ENCODE measurements at places on chromosomes 13 and 19. TPM values are rescaled to one million over a fixed set of nuclear protein-coding genes. Genes with fewer than 3 reads are reported as not detected.

DNA sequence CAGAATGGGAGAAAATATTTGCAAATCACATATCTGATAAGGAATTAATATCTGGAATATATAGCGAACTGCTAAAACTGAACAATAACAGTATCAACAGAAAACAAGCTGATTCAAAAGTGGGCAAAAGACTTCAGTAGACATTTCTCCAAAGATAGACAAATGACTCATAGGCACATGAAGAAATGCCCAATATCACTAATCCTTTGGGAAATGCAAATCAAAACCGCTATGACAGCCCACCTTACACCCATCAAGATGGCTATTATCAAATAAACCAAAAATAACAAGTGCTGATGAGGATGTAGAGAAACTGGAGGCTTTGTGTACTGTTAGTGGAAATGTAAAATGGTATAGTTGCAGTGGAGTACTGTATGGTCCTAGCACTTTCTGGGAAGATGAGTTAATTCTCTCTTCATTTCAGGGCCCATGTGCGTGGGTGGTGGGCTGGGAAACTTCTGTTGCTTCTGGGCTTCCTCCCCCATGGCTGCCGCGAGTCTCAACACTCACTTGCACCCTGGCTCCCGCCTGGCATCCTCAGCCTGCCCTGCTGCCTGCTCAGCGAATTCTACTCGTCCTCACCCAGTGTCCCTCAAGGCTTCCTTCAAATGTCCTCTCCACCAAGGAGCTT is 12.4 kb upstream of the GJA3 start:
- no peak for DNase-seq

The KLK4 gene
- total RNA-seq, result not detected

The DHPS gene
- 100 TPM for total RNA-seq

GRCh38 chr13:38759390-38759789 is 72.5 kb downstream of the FREM2 start:
- no peak for DNase-seq

The IFNL1 gene
- not detected for total RNA-seq

GRCh38 chr13:33109271-33109697 is 93.1 kb downstream of the KL start:
- no peak for DNase-seq

DNA sequence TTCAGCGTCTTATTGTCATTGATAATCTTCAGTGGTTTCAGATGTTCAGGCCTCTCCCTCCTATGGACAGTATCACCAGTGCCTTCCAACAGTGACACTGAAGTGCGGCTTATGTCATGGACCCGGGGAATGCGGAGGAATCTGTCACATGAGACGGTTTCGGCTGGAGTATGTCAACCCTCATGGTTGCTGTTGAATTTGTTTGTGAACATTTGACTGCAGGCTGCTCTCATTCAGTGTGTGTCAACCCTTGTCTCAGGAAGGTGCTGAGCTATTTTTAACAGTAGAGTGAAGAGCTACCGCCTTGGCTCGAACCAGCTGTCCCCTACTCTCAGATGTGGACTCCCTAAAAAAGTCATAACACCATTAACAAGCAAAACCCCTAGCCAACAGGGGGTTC is 138.8 kb upstream of the RNF113B start:
- DNase-seq, result no peak

GRCh38 chr19:46950526-46951170 is 69.0 kb upstream of the NPAS1 start:
- no peak for DNase-seq

The TBC1D4 gene
- total RNA-seq, result 27.8 TPM

- no peak for DNase-seq
These were observed 327.5 kb upstream of the DACH1 start for GRCh38 chr13:72194523-72194922.

GRCh38 chr13:112690283-112690929 is 568 bp downstream of the ATP11A start:
- DNase-seq, result no peak

DNA sequence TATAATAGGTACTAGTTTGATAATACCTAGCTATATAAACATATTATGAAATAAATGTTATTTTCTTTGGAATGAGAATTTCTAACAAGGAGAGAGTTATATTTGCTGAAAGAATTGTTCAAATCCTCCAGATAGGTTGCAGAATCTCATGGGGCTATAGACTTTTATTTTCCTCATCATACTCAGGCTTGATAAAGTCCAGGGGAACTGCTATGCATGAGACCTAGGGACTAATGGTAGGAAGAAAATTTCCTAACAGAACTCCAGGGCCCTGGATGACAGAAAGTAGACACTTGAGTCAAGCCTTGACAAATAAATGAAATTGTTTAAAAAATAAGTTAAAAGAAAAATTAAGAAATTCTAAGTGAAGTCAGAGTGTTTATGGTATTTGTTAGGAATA is 138.5 kb upstream of the DACH1 start:
- DNase-seq, result no peak

The NALCN gene
- total RNA-seq, result 78.9 TPM

DNA sequence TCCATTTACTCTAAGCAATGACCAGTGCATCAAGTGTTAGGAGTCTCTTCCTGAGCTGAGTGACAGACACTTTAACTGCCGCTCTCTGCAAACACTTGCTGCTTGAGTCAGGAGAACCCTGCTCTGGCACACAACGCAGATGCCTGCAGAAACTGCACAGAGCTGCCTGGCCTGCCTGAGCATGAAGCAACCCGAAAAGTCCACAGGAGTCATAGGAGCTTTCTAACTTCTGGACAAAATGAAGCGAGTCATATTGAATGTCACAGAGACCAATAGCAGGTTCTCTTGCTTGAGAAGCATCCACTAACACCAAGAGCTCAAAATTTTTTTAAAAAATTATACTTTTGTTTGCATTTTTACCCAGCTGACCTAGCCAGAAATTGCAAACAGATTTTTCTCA is 232.4 kb downstream of the LHFPL6 start:
- no peak for DNase-seq

- DNase-seq, result no peak
These were observed 24.4 kb downstream of the SPATA13 start for GRCh38 chr13:24184882-24185281.

DNA sequence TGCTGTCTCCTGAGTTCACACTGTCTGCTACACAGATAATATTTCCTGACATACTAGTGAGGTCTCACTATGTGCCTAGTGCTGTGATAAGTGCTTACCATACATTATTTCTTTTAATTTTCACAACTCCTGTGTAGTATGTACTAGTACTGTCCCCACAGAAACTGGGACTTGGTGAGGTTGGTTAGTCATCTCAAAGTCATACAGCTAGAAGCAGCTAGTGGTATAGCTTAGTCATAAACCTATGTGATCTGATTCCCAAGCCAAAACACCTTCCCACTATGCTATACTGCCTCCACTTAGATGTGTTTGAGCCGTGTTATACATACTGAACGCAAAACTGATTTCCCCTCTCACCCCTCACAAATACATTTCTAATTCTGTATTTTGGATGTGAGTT is 10.5 kb downstream of the MTMR6 start:
- no peak for DNase-seq

- DNase-seq, result no peak
These were observed 484.6 kb downstream of the TSHZ3 start for GRCh38 chr19:30864391-30865215.

DNA sequence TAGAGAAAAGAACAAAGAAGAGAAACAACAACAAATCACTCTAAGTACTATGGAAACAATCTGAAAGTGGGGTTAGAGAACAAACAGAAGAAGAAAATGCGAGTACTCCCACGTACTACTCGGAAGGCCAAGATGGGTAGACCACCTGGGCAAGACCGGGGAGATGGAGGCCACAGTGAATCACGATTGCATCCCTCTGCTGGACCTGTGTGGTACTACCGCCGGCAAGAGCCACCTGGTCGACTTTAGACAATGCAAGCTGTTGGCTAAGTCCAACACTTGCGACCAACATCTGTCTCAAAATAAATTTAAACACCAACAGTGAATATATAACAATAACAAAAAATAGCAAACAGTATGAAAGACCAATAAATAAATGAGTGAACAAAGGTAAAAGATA is 45.5 kb upstream of the ZNF91 start:
- DNase-seq, result no peak

- no peak for DNase-seq
These were observed 50.3 kb upstream of the VSTM2B start for GRCh38 chr19:29475469-29475868.

The CD33 gene
- 1.7 TPM for total RNA-seq

DNA sequence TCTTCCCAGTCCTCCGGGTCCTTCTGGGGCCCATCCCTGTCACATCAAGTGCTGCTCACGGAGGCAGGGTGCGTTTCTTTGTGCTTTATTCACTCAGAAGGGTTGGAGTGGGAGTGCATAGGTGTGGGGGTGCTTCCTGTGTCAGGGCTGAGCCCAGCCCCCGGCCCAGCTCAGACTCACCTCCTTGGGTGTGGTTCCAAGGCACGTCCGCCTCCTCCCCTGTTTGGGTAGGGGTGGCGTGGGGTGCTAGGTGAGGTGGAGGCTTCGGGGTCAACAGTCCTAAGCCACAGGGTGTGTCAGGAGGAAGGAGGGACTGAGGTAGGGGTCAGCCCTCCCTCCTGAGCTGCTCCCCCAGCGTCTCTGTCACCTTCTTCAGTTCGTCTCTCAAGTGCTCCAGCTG is 3.1 kb downstream of the CCER2 start:
- DNase-seq, result no peak

The EFNA2 gene
- 2.0 TPM for total RNA-seq

The KLK12 gene
- total RNA-seq, result not detected

- no peak for DNase-seq
These were observed 4.2 kb upstream of the PLAUR start for GRCh38 chr19:43674183-43674582.

GRCh38 chr19:54339646-54340358 is 840 bp upstream of the LILRA4 start:
- no peak for DNase-seq

DNA sequence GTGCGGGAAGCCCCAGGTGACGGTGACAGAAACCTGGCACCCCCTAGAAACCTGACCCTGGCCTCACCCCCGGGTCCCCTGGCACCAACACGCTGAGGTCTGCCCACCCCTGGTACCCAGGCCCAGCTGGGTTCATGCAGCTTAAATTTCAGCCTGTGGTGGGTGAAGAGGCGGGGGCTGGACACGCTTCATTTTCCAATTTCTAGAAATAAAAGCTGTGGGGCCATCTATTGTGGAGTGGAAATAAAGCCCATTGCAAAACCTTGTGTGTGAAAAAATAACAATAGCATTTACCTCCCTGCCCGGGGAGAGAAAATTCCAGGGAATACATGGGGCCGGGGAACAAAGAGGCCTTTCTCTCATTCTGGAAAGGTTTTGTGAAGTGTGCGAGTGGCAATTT is 7.5 kb upstream of the FUT5 start:
- DNase-seq, result no peak

GRCh38 chr13:52048516-52048915 is 24.0 kb downstream of the UTP14C start:
- no peak for DNase-seq

DNA sequence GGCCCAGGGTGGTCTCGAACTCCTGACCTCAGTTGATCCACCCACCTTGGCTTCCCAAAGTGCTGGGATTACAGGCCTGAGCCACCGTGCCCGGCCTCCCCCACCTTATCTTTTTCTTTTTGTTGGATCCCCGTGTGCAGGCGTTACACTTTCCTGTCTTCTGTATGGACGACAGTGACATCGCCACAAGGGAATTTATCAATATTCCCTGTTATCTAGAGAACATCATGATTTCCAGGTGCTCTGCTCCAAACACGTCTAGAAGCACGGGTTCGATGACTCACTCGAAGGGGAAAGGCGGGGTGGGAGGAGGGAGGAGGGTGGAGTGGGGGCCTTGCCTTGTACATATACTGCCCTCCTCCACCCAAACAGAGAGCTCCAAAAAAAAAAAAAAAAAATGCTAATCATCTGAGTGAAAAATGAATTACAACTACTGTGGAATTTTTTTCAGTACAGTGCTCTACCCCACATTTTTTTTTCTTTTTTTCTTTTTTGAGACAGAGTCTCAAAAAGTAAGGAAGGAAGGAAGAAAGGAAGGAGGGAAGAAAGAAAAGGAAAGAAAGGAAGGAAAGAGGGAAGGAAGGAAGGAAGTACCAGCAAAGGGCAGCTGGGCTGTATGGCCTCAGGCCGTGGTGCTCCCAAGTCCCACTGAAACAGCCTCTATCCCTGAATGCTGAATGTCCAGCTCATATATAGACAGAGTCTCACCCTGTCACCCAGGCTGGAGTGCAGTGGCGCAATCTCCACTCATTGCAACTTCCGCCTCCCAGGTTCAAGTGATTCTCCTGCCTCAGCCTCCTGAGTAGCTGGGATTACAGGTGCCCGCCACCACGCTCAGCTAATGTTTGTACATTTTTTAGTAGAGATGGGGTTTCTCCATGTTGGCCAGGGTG is 36.8 kb downstream of the INSR start:
- DNase-seq, result no peak

GRCh38 chr13:105059786-105060185 is 1475.7 kb downstream of the EFNB2 start:
- DNase-seq, result no peak

The RCBTB2 gene
- total RNA-seq, result 9.7 TPM

- DNase-seq, result no peak
These were observed 44.1 kb downstream of the SLITRK6 start for GRCh38 chr13:85755123-85755522.

The DAPK3 gene
- total RNA-seq, result 67.6 TPM

- DNase-seq, result no peak
These were observed 8.3 kb downstream of the TMEM143 start for GRCh38 chr19:48355365-48355954.

DNA sequence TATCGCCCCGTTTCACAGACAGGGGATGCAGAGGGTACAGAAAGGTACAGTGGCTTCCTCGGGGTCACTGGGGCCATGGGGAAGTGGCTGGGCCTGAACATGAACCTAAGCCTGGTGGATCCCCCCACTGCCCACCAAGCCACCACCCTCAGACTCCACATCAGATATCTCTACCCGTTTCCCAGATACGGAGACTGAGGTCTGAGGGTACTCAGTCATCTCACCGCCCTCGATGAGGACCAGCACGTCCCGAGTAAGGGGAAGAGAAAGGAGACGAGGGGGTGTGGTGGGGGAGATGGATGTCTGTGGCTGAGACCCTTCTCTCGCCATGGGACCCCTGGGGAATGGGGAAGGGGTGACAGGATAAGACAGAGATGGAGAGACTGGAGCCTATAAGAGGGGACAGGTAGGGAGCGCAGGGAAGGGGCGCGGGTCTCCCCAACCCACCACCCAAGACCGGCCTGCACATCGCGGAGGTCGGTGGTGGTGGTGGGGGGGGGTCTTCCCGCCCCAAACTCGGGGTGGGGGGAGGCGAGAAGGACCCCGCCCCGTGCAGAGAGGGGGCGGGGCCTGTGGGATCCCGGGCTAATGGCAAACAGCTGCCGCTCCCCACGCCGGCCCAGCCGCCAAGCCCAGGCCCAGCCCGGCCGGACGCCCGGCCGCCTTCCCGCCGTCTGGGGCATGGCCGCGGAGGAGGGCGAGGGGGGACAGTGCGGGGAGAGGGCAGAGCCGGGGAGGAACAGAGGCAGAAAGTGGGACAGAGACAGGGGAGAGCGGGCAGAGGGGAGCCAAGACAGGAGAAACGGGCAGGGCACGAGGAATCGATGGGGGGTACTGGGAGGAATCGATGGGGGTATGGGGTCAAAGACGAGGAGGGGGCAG is 698 bp downstream of the KANK2 start:
- no peak for DNase-seq

GRCh38 chr13:51152701-51153100 is 41.6 kb upstream of the C13orf42 start:
- no peak for DNase-seq

The SLITRK5 gene
- total RNA-seq, result 22.2 TPM

All from dorsolateral prefrontal cortex (tissue), 122 donors.